SK-N-MC (cell line): ENCODE measurements at places on chromosomes 4 and X.

- DNase-seq: no peak
Observed at GRCh38 chr4:17356926-17357325, 155.0 kb downstream of the QDPR start.

DNA sequence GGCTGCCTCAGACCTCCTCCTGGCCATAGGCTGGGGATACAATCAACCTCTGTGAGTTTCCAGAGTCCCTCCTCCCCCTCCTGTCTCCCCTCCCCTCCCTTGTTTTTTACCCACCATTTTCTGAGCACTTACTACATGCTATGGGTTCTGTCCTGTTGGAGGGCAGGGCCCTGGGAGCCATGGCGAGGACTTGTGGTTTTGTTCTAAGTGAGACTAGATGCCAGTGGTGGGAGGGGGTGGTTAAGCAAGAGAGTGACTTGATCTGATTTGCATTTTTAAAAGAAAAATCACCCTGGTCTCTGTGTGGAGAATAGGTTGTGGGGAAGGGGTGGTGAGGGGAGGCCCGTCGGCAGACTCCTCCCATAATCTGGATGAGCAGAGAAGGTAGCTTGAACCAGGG lies 39.5 kb downstream of the EFNB1 start:
- no peak for DNase-seq

- DNase-seq: no peak
Observed at GRCh38 chr4:22720091-22720490, 27.4 kb downstream of the GBA3 start.

GRCh38 chr4:98298022-98298421 lies 36.8 kb downstream of the RAP1GDS1 start:
- DNase-seq: no peak

- no peak for DNase-seq
Observed at GRCh38 chr4:8847764-8848163, 23.9 kb downstream of the HMX1 start.

GRCh38 chrX:23334848-23335599 lies at the start of gene PTCHD1:
Gene PTCHD1, plus strand, starts transcription at chrX:23334849. Its CDS starts 27 bp downstream, at chrX:23334876.
- no peak for DNase-seq

DNA sequence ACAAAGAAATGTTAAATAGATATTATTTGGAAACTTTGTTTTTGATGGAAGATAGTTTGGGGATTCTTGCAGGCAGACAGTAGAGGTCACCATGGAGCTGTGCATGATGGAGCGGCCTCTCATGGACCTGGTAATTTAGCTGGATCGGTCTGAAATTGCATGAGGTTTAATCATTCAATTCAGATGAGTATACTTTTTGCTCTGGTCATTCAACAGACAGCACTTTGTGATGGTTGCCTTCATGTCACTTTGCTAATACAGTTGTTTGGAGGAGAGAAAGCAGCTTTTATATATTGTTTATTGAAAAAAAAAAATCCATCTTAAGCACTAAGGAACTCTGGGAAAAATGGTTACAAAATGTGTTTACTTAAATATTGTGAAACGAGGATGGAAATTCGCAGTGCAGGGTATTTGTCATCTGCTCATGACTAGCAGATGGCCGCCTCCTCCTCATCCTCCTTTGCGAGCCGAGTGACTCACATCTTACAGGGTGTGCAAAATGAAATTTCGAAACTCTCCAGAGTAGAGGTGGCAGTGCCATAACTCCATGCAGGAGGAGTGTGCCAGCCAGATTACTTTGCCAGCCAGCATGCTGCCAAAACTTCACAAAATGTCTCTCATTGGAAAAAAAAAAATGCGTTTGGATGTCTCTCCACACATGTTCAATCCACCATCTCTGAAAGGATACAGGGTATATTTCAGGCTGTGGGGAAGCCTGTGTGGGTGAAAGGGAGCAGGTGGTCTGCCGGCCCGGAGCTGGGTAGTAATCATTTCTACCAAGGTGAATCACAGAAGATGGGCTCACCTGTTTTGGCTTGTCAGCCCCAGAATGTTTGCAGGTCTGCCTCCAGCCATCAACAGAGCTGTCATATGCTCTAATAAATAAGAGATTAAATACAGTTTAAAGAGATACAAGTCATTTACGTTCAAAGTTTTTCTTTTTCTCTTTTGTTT lies 314.9 kb upstream of the DIPK2B start:
- DNase-seq: peak; percentile 22

GRCh38 chrX:16185725-16186136 lies 18.4 kb downstream of the MAGEB17 start:
- no peak for DNase-seq

GRCh38 chrX:107450823-107451509 lies 1.5 kb downstream of the FRMPD3 start:
- DNase-seq: no peak

- no peak for DNase-seq
Observed at GRCh38 chr4:152581536-152582160, 45.8 kb upstream of the FBXW7 start.

DNA sequence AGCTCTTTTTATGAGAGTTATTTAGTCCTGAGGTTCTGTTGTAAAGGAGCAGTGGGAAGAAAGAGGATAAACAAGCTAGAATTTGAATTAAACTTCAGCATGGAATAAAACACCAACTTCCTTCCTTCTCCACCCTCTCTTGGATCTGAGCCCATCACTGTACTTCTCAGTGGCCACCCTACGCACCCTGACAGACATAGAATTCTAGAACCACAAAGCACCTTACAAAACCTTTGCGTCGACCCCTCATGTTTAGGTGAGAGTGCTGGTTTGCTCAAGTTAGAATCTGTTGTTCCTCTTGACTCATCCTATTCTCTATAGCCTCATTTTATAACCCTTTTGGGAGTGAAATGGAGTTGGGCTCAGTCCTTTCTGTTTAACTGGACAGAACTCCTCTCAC lies 84.6 kb upstream of the RPL34 start:
- no peak for DNase-seq

DNA sequence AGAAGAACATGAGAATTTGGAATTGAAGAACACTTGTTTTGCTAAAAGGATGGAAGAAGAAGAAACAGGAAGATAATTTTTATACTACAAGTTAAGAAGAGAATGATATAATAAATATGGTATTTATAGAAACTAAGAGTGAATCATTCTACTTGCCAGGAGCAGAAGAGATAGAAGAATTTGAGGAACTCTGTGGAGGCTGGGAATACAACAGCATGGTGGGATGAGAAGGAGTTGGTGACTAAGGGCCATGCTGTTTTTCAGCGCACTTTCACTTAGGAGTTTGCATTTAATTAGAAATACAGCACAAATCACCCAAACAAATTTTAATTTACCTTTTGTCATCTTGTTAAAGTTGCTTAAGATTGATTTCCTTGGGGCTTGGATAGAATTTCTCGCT lies 20.5 kb downstream of the HADH start:
- DNase-seq: no peak

- DNase-seq: no peak
Observed at GRCh38 chr4:24768006-24768405, 27.4 kb upstream of the SOD3 start.

GRCh38 chrX:149205937-149206336 lies 299.2 kb downstream of the IDS start:
- DNase-seq: no peak

GRCh38 chr4:71202705-71203104 lies 136.1 kb upstream of the SLC4A4 start:
- DNase-seq: no peak

DNA sequence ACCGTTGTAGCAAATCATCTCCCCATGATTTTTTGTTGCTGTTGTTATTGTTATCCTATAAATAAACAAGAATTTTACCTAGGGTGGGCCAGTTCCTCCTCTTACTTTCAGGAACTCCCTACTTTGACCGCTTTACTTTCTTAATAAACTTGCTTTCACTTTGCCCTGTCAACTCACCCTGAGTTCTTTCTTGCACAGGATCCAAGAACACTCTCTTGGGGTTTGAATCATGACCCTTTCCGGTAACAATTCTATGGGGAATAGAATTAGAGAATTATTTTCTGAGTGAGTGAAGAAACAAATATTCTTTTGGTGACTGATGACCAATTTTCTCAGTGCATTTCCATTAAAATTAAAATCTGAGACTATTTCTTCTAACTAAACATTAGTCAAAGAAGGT lies 584.0 kb upstream of the TENM3 start:
- DNase-seq: no peak

- DNase-seq: no peak
Observed at GRCh38 chr4:171919314-171919713, 106.1 kb downstream of the GALNTL6 start.

GRCh38 chrX:132433551-132433950 lies 55.3 kb downstream of the MBNL3 start:
- no peak for DNase-seq

- no peak for DNase-seq
Observed at GRCh38 chr4:128635955-128636560, 173.4 kb upstream of the JADE1 start.

DNA sequence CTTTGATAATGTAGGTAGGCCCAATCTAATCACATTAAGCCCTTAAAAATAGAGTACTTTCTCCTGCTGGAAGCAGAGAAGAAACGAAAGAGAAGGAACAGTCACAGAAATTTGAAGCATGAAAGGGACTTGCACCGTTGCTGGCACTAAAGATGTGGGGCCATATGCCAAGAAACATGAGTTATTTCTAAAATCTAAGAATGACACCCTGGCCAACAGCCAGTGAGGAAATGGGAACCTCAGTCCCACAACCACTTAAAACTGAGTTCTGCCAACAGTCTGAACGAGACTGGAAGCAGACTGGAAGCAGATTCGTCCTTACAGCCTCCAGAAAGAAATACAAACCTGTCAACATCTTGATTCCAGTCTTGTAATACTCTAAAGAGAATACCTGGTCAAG lies 70.1 kb downstream of the CENPC start:
- no peak for DNase-seq

GRCh38 chr4:105815701-105816100 lies 79.6 kb upstream of the NPNT start:
- DNase-seq: no peak

DNA sequence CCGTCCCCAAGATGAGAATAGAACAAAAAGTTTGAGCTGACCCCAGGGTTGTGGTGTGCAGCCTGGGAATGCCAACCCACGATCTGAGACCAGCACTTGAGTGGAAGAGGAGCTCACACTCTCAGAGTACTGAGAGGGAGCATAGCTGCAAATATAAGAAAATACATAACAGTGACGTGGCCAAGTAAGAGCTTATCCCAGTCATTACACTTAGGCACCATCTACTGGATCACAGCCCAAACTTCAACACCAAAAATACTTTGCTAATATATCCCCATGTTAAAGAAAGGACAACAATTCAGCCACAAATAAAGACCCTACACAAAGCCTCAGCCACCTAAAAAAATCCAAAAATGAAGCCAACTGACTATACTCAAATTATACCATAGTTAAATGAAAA lies 33.3 kb upstream of the CXCL6 start:
- no peak for DNase-seq

GRCh38 chr4:23130845-23131244 lies 438.1 kb downstream of the GBA3 start:
- DNase-seq: no peak

DNA sequence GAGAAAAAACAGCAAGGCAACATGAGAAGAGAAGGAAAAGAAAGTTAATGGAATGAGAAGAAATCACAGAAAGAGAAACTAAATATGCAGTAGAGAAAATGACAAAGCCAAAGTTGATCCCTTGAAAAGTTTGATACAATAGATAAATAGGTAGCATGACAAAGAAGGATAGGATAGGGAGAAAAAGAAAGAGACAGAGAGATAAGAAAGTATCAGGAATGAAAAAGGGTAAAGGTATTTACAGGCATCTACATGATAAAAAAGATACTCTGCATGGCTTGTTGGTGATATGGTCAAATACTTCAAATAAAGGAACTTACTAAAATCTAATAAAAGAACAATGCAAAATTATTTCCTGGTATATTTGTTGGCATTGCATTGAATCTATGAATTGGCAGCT lies 185.5 kb upstream of the TECRL start:
- DNase-seq: no peak

DNA sequence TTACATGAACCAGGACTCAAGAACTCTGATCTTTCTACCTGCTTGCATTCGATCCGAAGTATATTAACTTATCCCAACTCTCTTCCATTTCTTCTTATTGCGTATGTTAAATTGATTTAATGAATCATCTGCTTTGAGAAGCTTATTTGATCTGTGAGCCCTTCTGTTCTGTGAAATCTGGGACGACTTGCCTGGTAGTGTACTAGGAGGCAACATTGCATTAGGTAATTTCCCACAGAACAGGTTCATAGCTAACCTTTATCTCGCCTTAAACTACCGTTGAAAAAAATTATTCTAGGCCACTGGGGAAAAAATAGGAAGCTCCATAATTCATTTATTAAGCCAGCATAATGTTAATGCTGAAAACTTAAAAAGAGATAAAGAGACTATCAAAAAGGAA lies 67.2 kb upstream of the MAB21L2 start:
- no peak for DNase-seq

DNA sequence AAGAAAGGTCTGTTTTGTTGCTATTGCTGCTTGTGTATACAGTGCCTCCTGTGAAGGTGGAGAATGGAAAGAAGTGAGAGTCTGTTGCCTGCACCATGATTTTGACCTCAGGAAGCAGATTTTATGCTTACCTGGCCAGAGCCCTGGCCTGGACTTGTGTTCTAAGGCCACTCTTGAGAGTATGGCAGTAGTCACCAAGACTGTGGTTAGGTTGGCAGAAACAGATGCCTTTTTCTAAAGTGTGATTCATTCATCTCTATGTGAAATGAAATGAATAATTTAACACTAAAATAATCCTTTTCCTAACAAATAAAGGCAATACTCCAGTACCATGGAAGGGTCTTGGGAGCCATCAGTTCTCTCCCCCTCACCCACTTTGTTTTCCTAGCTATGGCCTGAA lies 161.8 kb downstream of the DCLK2 start:
- DNase-seq: no peak

DNA sequence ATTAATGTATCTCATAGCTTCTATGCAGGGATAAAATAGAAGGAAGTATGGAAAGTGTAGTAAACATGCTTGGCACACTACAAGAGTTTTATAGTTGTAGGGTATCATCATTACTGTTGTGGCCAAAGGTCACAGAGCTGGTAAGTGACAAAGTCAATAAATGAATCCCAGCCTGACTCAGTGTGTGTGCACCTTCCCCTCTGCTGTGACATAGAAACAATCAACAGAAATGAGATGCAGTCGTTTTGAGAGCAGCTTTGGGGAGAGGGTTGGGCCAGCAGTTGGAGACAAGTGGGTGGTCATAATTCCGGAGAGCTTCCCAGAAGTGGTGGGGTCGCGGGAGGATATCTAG lies 82.4 kb upstream of the RBPJ start:
- no peak for DNase-seq

- DNase-seq: no peak
Observed at GRCh38 chrX:103414561-103414960, 38.2 kb downstream of the BEX3 start.

DNA sequence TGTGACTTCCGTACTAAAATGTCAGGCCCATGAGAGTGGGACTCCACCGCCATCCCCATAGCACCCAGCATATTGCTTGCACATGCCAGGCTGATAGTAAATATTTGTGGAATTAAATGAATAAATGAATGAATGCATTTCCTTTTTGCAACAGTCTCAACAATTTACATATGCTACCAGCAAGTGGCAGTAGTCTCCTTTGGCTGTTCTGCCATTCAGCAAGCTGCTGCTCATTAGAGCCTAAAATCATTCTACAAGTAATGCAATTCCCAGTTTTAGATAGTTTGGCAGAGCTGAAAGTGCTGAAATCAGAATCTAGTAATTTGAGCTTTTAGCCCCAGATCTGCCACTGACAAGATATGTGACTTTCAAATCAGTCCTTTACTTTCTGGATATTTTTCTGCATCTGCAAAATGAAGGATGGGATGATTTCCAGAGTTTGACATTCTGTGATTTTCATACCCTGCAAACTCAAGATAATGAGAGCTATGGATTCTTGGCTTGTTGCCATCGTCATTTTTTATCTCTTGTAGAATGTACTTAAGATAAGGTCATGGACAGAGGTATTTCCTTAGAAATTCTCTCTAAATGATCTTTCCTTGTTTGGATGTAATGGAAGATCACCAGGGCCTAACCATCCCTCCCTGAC lies 35.7 kb upstream of the INTS6L start:
- DNase-seq: no peak
